ENCODE measurements at places on chromosomes 6 and 20.

- DNase-seq = no peak
These were observed 78.6 kb upstream of the PLN start for GRCh38 chr6:118469468-118469867.

DNA sequence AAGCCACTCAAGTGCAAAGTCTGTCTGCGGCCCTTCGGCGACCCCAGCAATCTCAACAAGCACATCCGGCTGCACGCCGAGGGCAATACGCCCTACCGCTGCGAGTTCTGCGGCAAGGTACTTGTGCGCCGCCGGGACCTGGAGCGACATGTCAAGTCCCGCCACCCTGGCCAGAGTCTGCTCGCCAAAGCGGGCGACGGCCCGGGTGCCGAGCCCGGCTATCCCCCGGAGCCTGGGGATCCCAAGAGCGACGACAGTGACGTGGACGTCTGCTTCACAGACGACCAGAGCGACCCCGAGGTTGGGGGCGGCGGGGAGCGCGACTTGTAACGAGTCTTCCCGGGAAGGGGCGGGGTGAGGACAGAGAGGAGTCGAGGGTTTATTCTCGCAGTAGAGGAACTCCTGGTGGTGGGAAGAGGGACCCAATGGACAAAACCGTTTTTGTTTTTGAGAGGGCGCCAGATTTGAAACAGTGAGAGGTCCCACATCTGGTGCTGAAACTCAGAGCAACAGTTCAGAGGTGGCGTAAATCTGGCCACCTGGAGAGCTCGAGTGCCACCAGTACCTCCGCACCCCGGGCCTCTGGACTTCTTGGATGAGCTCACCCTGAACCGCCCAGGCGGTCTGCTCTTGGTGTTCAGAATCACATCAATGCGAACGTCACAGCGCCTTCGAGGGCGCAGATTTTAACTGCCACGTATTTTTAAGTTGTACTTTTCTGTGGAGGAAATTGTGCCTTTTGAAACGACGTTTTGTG is 8.0 kb downstream of the PRDM13 start:
- DNase-seq = peak; percentile 58

DNA sequence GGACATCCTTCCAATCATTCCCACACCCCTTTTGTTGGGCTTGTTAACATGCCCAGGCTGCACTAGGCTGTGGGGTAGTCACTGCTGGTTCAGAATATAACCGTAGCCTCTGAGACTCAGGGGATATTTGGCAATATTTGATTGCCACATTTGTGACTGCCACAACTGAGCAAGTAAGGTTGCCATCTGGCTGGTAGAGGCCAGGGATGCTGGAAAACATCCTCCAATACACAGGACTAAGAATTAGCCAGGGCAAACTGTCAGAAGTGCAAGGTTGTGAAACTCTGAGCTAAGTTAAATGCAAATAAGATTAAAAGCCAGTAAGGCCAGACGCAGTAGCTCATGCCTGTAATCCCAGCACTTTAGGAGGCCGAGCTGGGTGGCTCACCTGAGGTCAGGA is 112.0 kb downstream of the ZMYND8 start:
- DNase-seq = peak; percentile 54

DNA sequence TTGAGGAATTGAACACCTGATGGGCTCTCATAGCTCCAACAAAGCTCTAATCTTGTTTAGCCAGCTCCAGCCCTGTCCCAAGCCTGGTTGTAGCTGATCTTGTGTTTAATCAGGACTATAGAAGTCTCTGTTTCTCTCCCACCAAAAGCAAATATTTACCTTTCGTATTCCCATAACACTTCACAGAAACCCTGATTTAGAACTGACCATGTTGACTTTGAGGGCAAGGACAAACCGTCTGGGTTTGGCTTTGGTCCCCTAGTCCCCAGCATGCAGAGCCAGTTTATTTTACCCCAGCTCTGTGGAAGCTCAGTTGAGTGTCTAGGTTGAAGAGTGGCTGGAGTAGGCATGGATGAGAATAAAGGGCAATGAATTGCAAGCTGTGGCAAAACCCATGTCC is 18.0 kb upstream of the SIM1 start:
- no peak for DNase-seq

GRCh38 chr6:68988698-68989097 is 353.6 kb downstream of the ADGRB3 start:
- DNase-seq = no peak

DNA sequence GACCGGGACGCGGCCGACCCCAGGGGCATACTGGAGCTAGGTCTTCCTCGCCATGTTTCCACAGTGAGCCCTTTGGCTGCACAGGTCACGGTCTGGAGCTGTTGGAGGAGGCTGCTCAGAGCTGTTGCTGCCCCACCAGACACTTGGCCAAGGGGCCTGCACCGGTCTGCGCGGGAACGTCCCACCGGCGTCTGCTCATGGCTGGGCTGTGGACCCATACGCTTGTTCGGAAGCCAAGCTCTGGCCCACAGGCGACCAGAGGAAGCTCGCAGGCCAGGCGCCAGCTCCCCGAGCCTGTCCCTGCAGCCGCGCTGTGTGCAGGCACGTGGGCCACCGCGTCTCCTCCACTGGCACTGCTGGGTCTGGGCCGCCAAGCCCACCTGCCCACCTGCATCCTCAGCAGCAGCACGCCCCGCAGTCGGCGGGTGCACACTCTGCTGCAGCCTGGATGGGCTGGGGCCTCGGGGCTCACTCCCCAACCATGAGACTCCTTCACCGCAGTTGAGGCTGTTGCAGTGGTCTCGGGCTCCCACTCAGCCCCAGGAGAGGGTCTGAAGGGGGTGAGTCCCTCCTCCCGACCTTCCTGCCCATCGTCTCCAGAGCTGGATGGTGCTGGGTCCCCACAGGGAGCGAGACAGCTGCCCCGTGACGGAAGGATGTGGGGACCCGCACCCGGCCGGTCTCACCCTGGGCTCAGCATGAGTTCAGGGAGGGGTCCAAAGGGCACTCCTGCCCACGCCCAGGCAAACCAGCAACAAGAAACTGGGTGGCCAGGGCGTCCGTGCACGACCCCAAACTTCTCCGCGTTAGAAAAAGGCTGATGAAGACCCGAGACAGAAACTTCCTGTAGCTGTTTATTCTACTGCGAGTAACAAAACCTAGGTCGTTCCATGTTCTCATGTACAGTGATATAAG is 15.5 kb upstream of the TCFL5 start:
- no peak for DNase-seq

GRCh38 chr6:150410906-150411305 is 42.1 kb downstream of the IYD start:
- DNase-seq = no peak

GRCh38 chr6:32427218-32427617 is 12.5 kb upstream of the HLA-DRA start:
- DNase-seq = no peak

Measured in NCI-H2171 treated with DMSO at 0.1 percent for 48 hours (cell line).